CD4-positive, alpha-beta T cell treated with Interleukin-12 subunit alpha and Interleukin-12 subunit beta, for 1 hour (primary cell): ENCODE measurements at places on chromosomes 5 and 9.

DNA sequence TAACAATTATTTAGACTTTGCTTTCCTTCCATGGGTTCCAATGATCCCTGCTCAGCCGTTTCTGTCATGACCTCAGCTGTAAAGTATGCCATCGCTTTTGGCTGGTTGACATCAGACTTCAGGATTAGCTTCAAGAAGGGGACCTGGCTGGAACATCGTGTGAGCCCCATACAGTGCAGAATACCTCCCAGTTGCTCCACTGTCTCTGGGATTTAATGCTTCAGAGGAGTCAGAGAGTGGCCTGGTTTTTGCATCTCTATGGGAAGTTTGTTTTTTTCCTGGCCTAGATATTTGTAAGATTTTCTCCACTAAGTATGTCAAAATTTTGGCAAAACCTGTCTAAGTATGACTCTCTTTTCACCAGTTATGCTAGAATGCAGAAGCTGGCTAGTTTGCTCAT lies 216.9 kb downstream of the GABBR2 start:
- DNase-seq = no peak

GRCh38 chr5:136781464-136781863 lies 416.1 kb upstream of the TRPC7 start:
- DNase-seq = no peak

GRCh38 chr9:119677811-119678505 lies 308.7 kb upstream of the BRINP1 start:
- no peak for DNase-seq

GRCh38 chr5:99795031-99795430 lies 740.1 kb upstream of the FAM174A start:
- DNase-seq = no peak

DNA sequence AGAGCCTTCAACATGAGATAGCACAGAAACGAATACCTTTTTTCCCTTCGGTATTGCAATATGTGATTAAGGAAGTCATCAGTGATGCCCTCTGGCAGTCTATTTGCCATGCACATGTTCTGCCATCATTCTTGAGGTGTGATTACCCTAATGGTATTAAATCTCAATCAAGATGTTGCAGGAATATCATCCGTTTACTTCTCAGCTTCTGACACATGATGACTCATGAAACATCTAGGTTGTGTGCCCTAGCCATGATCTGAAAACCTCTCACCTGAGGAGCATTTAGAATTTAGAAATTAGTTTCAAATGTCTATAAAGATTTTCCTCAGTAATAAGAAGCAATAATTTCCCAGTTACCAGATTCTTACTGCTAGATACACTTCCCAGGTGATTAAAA lies 209.1 kb downstream of the ADGRV1 start:
- DNase-seq = no peak

DNA sequence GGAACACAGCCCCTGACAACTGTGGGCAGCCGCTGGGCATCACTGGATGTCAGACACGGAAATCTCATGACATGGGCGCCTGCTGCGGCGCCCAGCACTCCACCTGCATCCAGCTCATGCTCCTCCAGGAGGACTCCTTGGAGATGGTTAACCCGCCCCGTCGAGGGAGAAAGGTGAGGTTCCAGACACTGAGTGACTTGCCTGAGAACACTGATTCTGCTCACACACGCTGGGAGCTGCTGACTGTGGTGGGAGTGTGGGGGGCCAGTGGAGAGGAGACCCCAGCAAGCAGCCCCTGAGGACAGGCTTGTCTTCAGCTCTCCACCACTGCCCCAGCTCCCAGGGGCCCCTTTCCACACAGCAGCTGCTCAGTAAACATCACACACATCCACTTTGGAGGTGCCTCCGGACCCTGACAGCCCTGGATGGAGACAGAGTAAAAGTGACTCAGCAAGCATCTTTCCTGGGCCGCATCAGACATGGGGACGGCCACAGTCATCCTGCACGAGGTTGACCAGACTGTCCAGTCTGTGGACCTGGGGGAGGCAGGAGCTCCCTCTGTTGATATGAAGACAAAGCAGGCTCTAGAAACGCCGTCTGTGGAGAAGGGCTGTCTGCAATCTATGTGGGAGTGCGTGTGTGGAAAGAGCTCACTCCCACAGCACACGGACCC lies 283.7 kb upstream of the IRX4 start:
- DNase-seq = no peak

DNA sequence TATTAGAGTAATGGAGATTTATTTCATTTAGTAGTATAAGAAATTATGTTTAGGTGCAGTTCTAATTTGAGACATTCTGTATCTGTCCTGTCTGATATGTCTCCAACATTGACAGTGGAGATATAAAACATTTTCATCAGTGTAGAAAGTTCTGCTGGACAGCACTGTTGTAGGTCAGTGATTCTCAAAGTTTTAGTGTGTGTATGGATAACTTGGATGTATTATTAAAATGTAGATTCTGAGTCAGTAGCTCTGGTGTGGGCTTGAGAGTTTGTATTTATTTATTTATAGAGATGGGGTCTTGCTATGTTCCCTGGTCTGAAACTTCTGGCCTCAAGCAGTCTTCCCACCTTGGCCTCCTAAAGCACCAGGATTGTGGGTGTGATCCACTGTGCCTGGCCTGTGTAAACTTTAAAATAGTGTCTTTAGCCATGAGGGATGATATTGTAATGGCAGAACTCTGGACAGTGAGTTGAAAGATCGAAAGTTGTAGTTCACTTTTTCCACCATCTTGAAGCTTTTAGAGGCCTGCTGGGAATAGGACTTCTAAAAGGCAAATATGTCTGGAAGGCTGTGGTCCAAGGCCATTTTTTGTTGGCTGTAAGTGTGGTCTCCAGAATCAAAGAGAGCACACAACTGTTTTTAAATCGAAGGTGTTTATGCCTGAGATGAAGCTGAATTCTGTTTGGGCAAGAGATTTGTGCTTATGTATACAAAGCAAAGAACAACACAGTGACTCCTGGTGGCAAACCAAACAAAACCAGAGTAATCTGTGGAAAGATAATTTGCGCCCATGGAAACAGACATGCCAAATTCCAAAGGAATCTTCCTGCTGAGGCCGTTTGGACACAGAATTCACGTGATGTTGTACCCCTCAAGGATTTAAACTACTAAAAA lies 12.4 kb downstream of the UBAP1 start:
- no peak for DNase-seq

DNA sequence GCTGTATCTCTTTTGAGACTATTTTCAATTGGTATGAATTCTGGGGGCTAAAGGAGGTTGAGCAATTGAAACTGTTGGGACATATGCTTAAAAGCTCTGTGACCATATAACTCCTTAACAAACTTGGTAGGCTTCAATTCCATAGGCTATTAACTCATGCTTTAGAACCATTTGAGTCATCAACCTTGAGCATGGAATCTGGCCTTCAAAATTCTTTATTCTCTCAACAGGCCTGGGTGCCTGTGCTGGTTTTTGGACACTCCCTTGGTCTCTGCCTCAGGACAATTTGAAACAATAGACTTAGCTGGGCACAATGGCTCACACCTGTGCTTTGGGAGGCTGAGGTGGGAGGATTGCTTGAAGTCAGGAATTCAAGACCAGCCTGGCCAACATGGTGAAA lies 61.4 kb upstream of the EPB41L4A start:
- DNase-seq = no peak

- no peak for DNase-seq
Measured at GRCh38 chr9:124309667-124310084, 51.9 kb downstream of the NEK6 start.

GRCh38 chr9:16532681-16533450 lies 337.6 kb downstream of the BNC2 start:
- DNase-seq = no peak

DNA sequence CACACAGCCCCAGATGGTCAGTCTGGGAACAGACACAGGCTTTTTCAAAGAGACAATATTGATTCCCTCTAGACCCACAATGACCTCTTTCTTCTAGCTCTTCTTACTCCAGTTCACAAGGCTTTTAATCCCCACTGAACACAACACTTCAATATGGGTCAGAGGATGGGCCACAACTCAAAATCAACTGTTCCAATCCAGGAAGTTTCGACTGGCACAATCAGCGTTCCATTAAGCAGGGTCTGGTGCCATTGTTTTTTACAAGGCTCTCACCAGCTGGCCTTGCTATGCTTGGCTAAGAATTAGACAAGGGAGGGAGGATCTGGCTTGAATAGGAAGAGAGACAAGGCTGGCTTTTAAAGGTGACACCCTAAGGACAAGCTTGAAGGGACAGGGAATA lies 199.4 kb upstream of the SLC24A2 start:
- DNase-seq = no peak

- no peak for DNase-seq
Measured at GRCh38 chr5:104096451-104096850, 533.9 kb upstream of the NUDT12 start.

- no peak for DNase-seq
Measured at GRCh38 chr5:139651043-139651834, 3.1 kb downstream of the CXXC5 start.

DNA sequence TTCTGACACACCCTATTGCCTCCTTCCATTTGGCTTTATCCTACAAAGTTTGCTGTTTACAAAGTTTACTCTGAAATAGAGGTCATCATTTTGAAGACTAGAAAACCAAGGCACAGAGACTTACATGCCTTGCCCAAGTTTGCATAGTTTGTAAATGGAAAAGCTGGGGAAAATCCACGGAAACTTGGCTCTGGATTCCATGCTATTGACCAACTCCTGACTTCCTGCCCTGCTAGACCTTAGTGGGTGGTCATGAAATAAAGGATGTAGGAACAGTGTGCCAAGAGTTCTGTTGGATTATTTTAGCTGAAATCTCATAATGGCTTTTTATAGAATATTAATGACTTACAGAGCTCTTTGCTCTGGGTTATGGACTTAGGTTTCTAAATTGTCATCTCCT lies 69.5 kb downstream of the GRIA1 start:
- no peak for DNase-seq

DNA sequence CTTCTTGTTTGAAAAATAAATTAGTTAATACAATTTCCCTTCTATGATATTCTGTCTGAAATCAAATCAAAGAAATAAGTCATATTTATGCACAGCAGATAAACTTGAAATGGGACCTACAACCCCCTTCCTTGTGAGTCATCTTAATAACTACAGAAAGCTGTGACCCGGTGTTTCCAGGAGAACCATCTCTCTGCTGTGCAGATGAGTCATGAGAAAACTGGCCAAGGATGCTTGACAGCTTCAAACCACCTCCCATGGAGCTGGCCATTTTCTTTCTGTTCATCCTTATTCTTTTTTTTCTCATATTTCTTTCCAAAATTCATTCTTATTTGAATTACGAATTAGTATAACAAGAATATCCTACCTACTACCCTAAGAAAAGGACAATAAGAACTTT lies 43.4 kb upstream of the NR4A3 start:
- DNase-seq = no peak

GRCh38 chr9:89526667-89527066 lies 28.8 kb upstream of the SEMA4D start:
- no peak for DNase-seq

DNA sequence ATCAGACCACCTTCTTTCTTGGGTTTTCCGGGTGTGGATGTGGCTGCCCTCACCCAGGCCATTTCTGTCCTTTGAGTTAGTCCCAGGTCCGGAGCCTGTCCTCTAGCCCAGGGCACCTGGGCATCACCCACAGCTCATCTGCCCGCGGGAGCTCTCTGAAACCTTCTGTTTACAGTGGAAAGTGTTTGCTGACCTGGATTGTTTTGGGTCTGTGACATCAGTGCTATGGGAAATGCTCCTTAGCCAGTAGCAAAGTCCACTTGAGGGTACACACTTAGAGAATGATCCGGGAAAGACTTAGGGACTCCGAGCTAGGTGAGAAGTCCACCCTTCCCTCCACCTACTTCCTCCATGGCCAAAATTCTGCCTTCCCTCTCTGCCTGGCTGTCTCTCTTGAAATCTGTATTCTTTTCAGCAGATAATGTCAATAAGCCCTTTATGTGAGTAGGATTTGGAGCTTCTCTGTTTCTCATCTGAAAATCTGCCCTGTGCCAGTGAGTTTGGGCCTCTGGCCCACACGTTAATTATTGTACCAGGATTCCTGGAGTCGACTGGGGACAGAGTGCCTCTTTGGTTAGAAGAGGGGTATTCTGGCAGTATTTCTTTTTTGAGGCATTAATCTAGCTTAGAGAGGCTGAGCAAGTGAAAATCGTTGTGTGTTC lies 19.9 kb downstream of the ABLIM3 start:
- DNase-seq = no peak

DNA sequence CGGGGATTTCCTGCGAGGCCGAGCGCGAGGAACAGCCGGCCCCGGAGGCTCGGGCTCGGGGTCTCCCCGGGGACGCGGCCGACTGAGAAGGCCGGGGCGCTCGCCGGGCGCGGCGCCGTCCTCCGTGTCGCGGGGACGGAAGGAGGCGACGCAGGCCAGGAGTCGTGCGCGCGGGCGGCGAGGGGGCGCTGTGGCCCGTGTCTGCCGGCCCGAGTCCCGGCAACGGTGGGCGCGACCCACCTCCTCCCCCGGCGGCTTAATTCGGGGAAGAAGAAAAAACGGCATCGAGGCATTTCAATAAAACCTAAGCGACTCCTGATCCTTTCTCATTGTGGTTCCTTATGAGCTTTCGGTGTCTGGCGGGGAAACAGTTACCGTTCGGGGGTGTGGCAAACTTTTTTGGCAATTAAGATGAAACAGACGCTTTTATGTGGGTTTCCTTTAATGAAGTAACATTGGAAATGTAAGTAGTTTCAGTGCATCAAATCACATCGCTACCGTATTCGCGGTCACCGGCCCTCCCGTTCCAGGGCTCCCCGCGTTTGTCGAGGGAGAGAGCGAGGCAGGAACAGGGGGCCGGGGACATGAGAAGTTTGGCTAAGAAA lies 3.7 kb upstream of the IRX2 start:
- DNase-seq = no peak

- DNase-seq = no peak
Measured at GRCh38 chr5:37071901-37072581, 177.1 kb downstream of the CPLANE1 start.

DNA sequence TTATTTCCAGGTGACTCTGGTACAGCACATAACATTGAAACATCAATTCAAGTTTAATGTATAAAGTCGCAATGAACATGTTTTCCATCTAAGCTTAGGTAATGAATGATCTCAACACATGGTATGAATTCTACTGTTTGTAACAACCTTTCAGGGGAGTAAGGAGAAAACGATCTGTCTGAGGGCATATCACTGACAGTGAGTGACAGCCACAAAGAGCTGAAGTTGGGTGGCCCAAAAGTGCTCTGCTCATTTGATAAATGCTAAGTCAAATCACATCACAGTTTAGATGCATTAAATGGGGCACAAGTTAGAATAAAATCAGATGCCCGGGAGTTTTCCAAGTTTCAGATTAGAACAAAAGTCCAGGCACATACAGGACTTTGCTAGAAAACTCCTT lies 1.2 kb downstream of the FANCC start:
- no peak for DNase-seq

GRCh38 chr9:112787978-112788377 lies 37.4 kb downstream of the SNX30 start:
- no peak for DNase-seq
